ENCODE measurements at places on chromosomes 7 and 10.

GRCh38 chr10:44178281-44178680 lies 206.6 kb downstream of the CXCL12 start:
- DNase-seq = no peak

- peak; percentile 96 for DNase-seq
Observed at GRCh38 chr7:130903358-130903974, 169.5 kb upstream of the KLF14 start.

GRCh38 chr10:123665491-123666286 lies 466 bp upstream of the GPR26 start:
- no peak for DNase-seq

DNA sequence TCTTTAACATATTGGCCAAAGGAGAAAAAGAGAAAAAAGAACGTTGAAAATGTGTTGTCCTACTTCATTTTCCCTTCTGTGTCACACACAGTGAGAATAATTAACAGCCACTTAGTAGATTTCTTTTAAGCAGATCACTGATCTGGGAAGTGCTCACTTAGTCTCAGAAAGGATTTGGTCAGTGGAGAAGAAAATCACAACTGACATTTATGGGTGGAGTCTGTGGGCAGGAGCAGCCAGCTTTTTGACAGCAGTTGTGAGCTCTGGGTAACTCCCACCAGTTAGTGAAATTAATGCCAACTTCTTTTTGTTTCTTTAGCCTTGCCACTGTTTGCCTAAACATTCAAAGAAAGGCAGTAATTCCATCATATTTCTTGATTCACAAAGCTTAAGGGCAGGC lies 49.7 kb downstream of the CDK14 start:
- no peak for DNase-seq

DNA sequence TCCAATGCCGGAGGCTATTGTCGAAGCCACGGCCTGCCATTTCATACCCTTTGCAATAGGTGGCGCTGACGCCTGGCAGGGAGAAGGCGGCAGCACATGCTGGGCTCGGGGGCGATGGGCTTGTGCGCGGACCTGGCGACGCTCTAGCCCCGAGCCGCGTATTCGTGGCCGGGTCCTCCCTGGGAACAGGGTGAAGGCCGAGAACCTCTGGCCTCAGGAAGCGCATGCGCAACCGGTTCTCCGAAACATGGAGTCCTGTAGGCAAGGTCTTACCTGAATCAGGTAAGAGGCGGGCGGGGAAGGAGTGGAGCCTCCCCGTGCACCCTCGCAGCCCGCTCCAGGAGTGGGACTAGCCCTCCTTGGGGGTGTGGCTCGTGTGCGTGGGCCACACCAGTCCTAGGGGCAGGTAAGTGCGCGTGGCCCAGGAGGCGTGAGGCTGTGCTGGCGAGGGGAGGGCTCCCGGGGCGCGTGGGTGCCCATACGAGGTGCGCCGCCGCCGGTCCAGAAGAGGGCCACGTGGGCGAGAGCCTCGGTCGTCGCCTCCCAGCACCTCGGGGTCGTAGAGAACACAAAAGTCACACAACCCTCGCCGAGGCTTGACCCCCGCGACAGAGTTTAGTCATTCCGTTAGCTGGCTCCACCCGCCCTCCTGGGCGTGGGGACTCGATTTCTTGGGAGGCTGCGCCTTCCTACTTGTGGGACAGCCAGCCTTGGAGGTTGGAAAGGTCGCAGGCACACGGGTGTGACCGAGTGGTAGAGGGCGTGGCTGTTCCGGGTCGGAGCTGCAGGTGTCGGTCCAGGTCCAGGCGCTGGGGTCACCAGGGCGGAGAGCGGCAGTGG lies 5.6 kb upstream of the MEST start:
- DNase-seq = no peak

Measured in HCEC 1CT (cell line).